ENCODE measurements at places on chromosomes 4 and X.

DNA sequence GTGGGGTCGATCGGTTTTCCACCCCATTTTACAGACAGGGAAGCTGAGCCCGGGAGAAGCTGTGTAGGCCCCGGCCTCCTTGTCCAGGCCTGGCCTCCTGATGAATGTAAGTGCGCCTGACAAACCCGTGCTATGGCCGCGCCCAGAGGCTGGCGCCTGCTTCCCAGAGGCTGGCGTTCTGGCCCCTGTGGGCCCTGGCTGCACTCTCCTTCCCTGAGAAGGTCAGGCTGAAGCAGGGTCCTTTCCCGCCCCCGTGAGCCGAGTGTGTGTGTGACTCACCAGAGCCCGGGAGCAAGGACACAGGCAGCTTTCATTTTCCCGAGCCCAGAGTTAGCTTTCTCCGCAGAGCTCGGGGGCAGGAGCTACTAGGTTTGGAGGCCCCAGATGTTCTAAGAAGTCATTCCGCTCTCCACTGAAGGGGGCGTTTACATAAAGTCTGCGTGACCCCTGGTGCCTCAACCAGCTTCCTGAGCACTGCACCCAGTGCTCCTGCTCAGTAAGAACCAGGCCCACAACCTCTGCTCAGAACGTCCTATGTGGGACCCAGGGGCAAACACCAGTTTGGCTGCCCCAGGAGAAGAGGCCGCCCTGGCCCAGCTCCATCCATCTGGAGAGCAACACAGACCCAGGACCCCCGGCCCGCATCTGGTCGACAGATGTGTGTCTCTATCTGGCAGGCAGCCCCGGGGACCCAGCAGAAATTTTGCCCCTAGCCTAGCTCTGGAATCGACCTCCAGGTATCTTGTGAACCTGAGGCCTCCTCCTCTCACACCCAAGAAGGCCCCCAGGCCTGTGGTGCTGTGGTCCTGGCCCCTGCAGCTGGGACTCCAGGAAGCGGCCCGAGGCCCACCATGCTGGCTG, 13.6 kb downstream of the UVSSA start:
- DNase-seq, result no peak

GRCh38 chr4:113003841-113004240, 45.6 kb upstream of the ANK2 start:
- DNase-seq, result no peak

GRCh38 chr4:182221987-182222386, 21.2 kb upstream of the TENM3 start:
- no peak for DNase-seq

GRCh38 chr4:181520790-181521189, 722.4 kb upstream of the TENM3 start:
- no peak for DNase-seq

DNA sequence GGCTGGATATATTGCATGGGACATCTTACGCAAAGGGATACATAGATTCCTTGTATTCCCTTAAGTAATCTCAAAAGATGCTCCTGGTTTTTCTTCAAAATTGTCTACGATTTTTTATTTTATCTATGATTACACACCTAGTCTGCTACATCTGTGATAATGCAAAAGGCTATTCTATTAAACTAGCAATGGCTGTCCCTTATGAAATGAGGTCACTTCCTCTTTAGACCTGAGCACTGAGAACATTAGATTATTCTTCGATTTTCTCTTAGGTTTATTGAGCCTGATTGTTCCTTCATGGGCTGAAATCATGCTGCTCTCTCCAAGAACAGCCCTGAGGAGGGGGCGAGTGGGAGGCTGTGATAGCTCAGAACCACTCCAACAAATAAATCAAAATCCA, 126.8 kb upstream of the ENPP6 start:
- no peak for DNase-seq

GRCh38 chrX:8305350-8305749, 134.3 kb upstream of the VCX2 start:
- DNase-seq, result no peak

GRCh38 chr4:169627307-169627706, 6.9 kb downstream of the CLCN3 start:
- no peak for DNase-seq

DNA sequence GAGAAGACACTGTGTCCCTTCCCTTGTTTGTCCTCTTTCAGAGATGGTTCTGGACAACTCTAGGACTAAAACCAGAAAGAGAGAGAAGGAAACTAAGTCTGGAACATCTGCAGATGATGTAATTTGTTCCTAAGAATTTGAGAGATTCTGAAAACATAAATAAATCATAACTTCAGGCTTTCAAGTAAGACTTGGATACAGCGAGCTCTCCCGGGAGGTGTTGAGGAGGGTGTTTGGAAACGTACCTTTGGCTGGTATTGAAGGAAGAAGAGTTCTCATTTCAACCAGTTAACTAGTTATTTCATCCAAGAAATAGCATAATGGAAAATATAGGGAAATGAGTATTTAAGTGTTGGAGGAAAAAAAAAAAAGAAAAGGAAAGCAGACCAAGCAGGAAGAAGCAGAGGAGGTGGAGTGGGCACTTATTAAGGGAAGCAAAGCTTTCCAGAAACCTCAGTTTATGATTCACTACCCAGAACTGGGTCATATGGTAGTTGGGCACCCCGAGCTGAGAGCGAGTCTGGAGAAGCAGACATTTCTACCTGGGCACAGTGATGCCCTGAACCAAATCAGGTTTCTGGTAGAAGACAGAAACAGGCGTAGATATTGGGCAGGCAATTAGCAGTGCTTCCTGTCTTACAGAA, 26.9 kb downstream of the CCNG2 start:
- DNase-seq, result no peak

GRCh38 chr4:24780936-24781495, 14.4 kb upstream of the SOD3 start:
- DNase-seq, result no peak

DNA sequence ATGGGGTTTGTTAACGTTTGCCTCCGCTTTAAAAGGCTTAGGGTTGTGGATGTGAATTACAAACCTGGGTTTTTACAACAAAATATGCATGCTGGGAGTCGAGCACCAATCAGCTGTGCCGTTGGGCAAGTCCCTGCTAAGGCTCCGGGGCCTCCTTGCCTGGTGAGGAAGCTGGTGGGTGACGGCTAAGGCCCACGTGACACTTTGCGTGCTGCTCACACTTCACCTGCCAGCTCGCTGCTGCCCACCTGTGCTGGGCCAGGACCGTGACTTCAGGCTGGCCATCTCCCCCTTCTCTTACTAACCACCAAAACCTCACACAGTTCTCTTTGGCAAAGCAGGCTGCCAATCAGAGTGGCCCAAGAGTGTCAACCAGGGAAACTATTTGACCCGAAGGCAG, 178.3 kb downstream of the AFAP1 start:
- no peak for DNase-seq

- DNase-seq, result no peak
Measured at GRCh38 chr4:61740886-61741285, 540.8 kb downstream of the ADGRL3 start.

DNA sequence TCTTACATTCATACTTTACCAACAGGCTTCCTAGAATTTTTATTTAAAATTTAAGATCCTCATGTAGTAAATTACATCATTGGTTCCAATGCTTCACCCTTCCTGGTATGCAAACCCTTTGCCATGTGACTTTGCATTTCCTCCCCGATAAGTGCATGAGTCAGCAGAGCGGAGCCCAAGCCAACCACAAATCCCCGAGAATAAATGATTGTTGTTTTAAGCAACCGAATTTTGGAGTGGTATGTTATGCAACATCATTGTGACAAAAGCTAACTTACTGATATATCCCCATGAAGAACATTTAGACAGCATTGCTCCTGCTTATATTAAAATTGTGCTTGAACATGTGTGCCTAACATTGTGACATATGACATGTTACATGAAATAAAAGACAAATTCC, 199.4 kb upstream of the DDX53 start:
- DNase-seq, result peak; percentile 17

- no peak for DNase-seq
Measured at GRCh38 chr4:154276496-154276895, 215.1 kb downstream of the DCHS2 start.

GRCh38 chr4:113888006-113888405, 91.4 kb downstream of the ARSJ start:
- no peak for DNase-seq

DNA sequence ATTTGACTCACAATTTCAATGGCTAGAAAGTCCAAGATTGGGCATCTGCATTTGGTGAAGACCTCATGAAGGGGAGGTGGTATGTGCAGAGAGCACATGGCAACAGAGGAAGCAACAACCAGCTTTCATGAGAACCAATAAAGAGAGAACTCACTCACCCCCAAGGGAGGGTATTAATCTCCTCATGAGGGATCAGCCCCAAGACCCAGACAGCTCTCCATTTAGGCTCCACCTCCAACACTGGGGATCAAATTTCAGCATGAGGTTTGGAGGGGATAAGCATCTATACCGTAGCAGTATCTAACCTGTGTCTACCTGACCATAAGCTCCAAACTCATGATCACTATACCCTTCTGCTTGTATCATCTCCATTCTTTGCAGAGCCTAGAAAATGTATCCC, 9.3 kb upstream of the TBC1D19 start:
- DNase-seq, result no peak

DNA sequence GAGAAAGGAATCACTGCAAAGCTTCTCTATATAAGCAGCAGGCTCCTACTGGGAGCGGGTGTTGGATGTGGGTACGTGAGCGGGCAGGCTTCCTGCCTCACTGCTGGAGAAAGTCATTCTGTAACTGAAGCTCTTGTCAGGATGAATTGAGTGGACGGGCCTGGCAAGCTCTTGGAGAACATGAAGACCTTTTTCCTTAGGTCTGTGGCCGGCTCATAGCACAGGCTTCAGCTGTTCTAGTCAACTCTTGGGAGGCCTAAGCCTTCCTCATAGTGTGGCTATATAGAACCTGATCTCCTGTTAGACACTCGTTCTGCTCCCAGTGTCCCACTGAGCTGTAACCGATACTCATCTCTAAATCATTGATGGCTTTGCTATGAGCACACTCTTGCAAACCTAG, 108.2 kb upstream of the GPC4 start:
- DNase-seq, result no peak
